ENCODE measurements at places on chromosomes 3 and 15.

GRCh38 chr3:87397211-87397610 is 120.8 kb upstream of the POU1F1 start:
- no peak for DNase-seq

- no peak for DNase-seq
Observed at GRCh38 chr15:74374648-74375302, 7.3 kb upstream of the CYP11A1 start.

DNA sequence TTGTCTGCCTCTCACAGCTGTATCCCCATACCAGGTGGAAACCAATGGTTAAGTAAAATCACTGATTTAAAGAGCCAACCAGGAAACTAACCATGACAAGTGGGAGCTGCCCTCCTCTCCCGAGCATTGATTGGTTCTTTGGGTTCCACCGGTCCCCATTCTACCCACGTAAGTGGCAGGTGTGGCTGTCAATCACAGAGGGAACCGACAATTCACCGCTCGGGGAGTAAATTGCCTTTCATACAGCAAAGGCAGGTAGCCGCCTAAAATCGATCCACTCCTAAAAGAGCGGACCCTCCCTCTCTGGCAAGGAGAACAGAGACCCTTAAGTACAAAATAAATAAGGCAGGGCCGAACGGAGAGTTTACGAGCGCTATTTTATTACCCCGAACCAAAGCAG is 1.2 kb downstream of the ERC2 start:
- DNase-seq: no peak

GRCh38 chr15:75696854-75697259 is 15.8 kb downstream of the CSPG4 start:
- DNase-seq: no peak

- no peak for DNase-seq
Observed at GRCh38 chr15:61687651-61688050, 372.6 kb downstream of the VPS13C start.

DNA sequence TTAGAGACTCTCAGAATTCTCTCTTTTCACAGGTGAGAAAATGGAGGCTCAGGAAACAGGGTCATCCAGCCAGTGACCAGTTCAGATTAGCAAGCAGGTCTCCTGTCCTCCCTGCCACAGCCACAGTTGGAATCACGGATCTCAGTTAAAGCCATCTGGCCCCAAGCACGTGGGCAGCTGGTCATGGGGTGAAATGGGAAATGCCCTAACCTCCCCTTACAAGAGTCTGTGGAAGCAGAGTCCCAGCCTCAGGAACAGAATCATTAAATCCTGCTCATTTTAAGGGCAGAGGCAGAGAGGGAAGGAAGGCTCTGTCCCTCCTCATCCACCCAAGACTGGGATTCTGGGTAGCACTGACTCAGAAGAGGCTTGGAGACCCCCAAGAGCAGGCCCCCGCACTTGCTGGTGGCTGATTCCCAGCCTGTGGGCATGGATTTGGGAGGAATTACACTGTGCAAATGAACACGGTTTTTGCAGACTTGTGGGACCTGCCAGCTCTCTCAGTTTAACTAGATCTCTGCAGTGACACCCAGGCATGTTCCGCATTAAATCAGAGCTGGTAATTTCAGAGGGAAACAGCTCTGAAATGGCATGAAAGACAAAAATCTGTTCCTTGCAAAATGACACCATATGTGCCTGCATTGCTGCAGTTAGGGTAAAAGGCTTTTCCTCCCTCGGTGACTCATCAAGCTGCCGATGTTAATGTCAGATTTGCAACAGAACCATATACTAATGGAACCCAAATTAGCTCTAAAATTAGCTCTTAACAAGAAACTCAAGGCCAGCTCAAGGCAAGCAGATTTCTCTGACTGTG is 89.0 kb downstream of the BDH1 start:
- no peak for DNase-seq

GRCh38 chr3:15359677-15360397 is 27.5 kb upstream of the SH3BP5 start:
- DNase-seq: no peak

DNA sequence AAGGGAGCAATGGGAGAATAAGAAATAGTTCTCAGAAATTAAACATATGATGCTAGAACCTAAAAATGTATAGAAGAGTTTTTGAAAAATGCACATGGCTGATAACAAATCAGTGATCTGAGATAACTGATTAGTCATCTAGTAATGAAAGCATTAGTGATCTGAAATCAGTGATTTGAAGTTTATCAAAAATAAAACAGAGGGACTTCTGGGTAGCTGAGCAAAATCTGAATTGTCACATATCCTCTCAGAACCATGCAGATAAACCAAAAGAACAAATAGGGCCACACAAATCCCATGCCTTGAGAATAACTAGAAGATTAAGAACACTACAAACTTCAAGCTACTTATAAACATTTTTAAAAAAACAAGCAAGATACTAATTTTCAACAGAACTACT is 71.5 kb downstream of the MCF2L2 start:
- no peak for DNase-seq

DNA sequence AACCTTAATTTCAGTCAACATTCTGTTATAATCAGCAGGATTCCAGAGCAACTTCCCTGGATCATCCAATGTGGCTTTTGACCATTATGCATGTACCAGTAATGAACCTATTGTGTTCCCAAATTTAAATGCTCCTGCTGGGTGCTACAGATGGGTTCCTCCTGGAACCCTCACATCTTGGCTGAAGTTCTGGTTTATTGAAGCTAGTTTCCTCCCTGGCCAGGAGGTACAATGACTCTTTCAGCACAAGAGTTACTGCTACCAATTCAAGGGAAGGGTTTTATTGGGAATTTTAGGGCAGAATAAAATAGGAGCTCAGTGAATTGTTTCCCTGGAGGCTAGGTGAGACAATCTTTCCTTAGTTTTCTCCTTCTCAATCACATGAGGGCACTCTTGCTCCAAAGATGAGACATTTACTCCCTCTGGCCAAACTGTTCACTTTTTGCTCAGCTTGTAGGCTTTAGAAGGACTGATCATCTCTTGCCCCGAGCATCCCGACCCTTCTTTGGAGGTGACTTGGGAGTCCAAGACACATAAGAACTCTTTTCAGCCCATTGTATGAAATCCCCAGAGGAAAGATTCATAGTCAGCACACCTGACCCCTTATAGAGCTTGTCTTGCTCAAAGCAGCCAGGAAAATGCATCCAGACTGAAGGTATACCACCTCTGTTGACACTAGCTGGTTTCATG is 8.8 kb upstream of the NPHP3 start:
- no peak for DNase-seq

- DNase-seq: no peak
Observed at GRCh38 chr3:29561651-29562149, 280.8 kb downstream of the RBMS3 start.

GRCh38 chr3:114411811-114412803 is 118.3 kb downstream of the TIGIT start:
- no peak for DNase-seq

- no peak for DNase-seq
Observed at GRCh38 chr3:62558549-62559112, 185.3 kb upstream of the FEZF2 start.

DNA sequence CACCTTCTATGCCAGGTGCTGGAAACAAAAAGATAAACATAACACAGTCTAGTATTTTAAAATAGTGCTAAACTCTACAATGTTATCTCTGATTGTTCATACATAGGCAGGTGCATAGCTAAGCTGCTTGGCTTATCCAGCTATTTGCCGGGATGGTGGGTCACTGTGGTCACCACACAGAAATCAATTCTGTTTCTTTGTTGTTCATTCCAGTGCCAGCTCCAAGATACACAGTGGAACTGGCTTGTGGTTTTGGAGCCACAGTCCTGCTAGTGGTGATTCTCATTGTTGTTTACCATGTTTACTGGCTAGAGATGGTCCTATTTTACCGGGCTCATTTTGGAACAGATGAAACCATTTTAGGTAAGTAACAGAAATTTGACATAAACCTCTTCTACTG is 130.2 kb downstream of the IL1RAP start:
- no peak for DNase-seq

DNA sequence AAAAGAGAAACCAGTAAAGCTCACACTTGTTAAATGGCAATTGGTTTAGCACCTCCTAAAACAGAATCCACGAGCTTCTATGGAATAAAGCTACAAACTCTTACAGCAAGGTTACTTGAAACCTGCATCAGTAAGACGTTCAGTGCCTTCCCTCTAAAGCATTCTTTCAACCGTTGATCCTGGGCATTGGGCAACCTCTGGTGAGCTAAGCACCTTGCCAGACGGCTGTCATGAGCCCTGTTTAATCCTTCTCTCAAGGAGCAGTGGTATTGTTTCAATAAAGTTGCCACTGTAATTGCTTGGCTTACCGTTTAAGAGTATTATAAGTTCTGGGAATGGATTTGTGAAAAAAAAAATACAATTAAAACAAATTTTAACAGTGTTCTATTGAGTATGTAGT is 75.0 kb downstream of the COL8A1 start:
- no peak for DNase-seq

DNA sequence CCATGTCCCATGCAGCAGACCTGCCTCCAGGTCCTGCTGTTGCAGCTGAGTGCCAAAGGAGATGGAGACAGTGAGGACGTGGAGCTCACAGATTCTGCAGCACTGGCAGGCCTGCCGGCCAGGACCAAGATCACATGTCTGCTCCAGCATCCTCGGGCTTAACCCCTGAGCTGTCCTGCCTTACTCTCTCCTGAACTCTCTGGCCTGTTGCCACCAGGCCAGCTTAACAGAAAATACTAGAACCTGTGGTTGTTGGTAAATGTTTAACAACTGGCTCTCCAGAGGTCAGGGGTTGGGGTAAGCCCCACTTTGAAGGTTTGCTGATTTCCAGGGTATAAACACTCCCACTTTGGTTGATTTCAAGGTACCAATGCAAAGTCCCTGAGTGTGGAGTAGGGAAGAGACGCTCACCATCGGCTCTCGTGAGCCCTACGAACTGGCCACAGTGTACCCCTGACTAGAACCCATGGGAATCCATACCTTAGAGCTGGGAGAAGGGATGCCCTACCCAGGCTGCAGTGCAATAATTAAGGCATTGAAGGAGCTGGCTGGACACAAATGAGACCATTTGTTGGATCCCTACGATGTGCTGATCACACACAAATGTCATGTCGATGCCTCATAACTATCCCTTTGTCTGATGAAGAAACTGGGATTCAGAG is 147.9 kb downstream of the OR4M2 start:
- DNase-seq: no peak

DNA sequence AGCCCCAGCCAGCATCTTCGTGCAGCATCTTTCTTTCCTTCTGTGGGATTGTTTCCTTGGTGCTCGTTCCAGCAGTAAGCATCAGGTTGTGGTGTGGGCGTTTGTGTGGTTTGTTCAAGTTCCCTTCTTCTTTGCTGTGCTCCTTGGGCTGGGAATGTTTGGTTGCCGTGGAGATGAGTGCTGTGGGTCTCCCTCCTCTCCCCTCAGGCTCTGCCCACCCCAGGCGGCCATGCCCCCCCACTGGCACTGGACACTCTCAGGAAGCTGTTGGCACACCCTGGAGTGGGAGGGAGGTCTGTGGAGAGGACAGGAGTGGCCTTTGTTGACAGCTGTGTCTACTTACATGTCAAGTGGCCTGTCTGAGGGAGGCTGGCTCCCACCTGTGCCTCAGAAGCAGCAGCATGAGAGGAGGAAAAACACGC is 46.5 kb upstream of the SACM1L start:
- DNase-seq: no peak

- DNase-seq: no peak
Observed at GRCh38 chr3:177102553-177102952, 94.7 kb downstream of the TBL1XR1 start.

GRCh38 chr3:178203650-178204049 is 332.6 kb upstream of the KCNMB2 start:
- DNase-seq: no peak

GRCh38 chr15:69808756-69809155 is 289.0 kb downstream of the TLE3 start:
- DNase-seq: no peak

DNA sequence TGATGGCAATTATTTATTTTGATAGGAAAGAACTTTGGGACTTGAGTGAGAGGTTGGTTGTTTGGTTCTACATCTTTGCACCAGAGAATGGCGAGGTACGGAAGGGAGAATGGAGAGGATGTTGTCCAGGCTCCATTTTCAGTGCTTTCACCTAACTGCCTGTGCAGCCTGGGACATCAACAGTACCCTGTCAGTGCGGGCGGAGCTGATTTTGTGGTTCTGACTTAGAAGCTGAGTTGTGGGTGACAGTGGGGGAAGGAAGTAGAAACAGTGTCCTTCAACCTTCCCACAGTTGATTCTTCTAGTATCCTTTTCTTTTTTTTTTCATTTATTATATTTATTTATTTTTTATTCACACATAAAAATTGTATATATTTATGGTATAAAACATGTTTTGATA is 95.3 kb downstream of the TIGIT start:
- peak; percentile 49 for DNase-seq

DNA sequence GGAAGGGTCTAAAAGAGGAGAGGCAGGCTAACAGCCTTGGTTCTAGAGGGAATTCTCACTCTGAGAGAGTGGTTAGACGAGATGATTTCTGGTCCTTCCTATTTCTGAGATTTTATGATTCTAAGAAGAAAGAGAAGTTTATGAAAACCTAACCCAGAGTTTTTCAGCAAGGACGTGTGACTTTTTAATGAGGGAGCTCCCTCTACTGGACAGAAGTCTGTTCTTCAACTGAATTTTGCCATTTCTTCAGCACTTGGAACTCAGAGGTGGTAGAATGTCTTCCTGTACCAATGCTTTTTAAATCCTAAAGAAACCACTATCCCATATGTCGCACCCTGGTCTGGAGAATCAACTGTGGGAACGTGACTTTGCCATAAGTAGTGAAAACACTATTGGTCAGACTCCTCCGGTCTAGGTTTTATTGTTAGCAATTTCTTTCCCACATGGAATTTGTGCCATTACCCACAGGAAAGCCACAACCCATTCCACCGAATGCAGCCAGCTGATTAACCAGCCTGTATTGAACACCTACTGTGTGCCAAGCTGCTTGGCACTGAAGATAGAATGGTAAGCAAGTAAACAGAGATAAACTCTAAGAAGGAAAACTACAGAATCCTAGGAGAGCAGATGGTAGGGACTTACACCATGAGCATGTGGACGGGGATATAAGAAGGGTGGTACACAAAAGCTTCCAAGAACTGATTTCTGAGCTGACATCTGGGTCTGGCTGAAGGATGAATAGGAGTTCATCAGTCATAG is 199.5 kb upstream of the LMCD1 start:
- DNase-seq: peak; percentile 12

GRCh38 chr3:116053017-116053416 is 392.3 kb downstream of the LSAMP start:
- no peak for DNase-seq

DNA sequence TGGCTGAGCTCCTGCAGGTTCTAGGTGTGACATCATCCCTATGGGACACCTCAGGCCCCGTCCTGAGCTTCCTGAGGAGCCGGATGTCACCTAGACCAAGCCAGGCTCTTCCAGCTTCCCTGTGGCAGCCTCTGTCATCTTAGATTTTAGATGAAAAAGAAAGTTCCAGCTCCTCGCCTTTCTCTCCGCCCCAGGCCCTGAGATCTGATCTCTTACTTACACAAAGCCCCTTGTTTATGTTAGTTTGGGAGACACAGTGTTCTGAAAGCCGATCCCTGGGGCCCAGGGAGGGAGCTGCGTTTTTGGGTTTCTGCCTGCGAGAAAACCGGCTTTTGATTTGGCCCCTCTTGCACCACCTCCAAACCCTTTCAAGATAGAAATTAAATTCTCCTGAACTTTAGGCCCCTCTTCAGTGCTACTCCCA is 40.2 kb upstream of the FAM107A start:
- DNase-seq: no peak

All from T-cell (primary cell).